ENCODE measurements at places on chromosomes 7 and 10.

GRCh38 chr10:31081937-31082840 lies 50.5 kb upstream of the ZNF438 start:
- DNase-seq = no peak

DNA sequence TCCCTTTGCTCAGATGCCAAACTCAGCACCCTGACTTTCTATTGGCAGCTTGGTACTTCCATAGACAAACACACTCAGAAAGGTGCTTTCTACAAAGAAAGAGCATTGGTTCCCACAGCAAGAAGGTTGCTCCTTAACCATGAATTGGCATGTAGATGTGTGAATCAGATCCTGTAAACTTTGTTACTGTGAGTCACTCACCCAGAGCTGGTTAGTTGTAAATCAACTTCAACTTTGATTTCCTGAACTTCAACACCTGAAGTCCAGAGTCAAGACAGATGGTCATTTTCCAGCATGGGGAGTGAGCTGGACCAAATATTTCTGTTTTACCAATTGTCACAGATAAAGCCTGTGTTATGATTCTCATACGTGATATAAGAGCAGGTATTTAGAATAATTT lies 797.2 kb downstream of the TNS3 start:
- DNase-seq = peak; percentile 79

DNA sequence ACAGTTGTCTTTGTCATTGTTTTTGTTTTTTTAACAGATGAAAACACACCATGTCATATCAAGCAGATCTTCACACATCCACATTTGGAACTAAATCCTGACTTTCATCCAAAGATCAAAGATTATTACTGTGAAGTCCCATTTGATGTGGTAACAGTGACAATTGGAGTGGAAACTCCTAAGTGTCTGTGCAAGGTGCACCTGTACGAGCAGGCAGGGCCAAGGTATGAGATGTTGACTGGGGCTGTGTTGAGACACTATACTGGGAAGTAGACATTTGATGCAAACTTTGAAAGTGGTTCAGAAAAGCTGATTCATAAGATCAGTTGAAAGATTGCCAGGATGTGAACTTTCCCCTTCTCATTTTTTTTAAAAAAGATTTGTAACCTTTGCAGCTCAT lies 152.3 kb downstream of the CPED1 start:
- DNase-seq = no peak

- DNase-seq = peak; percentile 95
Observed at GRCh38 chr10:72243822-72244437, 27.9 kb upstream of the ASCC1 start.

DNA sequence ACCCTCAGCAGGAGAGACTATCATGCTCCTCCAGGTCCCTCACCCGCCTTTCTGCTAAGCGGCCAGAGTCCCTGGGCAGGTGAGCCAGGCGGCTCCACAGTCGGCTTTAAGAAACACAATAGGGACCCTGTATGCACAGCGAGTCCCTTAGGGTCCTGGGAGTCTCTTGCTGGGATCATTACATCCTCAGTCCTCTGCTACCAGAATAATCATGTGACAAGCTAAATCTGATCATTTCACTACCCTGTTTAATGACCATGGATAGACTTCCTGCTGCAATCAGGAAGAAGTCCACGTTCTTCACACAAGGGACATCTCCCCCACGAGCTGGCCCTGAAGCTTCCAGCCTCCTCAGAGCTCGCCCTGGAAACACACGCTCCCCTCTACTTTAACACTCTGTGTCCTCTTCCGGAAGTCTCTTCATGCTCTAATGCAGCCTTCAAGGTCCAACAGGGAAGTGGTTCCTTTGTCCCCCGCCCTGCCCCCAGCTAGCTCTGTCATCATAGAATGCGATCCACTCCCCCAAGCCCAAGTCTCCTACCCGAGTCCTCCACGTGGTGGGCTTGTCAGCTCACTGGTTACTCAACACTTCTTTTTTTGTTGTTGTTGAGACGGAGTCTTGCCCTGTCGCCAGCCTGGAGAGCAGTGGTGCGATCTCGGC lies 101.5 kb downstream of the RNF216 start:
- no peak for DNase-seq

- no peak for DNase-seq
Observed at GRCh38 chr7:153698046-153698445, 354.2 kb upstream of the DPP6 start.

DNA sequence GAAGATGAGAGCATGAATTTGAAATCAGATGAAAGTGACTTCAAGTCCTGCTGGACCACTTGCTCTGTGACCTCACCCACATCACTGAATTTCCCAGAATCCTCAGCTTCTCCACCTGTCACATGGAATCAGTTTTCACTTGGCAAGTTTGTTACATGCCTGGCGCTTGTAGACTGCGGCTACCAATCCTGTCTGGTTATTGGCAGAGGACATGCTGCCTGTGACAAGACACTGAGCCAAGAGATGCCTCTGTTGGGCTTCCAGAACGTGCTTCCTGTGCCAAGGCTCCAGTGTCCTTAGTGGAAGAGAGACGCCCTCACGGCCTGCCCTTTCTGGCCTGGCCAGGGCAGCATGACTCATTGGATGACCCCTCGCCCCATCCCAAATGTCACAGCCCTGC lies 4.4 kb upstream of the MYL10 start:
- no peak for DNase-seq

DNA sequence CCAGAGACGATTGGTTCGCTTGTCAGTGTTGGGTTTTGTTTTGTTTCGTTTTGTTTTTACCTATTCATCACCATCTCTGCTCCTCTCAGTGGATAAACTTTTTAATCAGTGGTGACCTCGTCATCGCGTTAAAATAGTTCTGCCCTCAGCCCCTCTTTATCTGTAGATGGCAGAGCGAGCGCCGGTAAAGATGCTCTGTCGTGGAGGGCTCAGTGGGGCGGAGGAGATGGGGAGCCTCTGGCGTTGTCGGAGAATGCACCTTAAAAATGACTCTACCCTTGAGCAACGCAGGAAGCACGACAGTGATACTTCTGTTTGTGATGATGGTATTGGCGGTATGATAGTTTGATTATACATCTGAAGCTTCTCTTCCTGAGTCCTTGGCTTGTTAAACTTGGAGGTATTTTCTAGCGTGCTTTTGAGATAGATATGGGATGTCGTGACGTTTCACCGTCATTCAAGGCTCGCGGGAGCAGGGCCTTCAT lies 554 bp downstream of the CSGALNACT2 start:
- no peak for DNase-seq

DNA sequence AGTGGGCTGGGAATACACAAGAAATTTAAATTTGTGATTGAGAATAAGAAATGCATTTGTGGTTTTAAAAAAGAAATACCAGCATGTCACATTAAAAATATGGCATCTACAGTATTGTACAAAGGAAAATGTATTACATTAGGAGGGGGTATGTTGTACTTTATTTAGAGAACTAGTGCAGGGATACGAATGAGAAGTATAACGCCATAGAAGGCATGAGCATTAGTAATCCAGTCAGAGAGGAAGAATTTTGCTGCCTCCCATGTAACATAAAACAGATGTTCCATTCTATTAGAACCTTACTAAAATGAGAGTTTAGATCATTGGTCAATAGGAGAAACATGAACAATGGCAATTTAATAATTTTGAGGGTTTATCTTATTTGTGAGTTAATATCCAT lies 182.2 kb downstream of the ADK start:
- DNase-seq = peak; percentile 41

- DNase-seq = peak; percentile 96
Observed at GRCh38 chr10:103273041-103273441, 3.9 kb upstream of the INA start.

DNA sequence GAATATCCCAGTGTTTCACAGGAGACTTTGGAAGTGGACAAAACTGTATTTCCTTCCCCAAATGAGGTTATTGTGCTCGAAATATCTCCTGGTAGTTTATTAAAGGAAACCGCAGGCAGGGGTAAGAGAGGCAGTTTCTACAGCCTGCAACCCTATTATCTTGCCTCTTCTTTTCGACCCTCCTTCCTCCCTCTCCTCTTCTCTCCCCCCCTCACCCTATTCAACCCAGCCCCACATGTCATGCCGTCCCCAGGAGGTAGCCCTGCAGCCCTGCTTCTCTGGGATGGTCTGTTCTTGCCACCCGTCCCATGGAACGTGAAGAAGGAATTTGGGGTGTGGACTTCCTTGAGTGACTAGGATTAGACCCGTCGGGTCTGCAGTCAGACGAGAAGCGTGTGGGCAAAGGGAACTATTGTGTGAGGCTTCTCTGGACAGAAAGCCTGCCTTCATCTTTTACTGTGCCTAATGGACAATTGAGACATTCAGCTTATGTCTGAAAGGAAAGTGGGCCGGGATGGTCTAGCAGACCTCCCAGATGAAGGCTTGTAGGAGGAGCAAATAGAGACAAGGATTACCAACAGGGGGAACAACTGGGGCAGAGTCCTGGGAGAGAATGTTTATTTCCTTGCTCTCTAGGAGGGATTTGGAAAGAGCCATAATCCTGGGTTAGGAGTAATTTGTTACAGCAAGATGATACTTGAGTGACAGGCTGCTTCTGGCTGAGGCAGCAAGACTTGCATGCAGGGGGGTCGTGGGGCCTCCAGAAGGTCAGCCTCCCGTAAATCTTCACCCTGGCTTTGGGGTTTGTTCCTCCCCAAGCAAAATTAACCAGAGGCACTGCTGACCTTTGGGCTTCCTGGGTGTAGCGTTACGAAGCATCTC lies 77.8 kb downstream of the TCF7L2 start:
- DNase-seq = no peak

- no peak for DNase-seq
Observed at GRCh38 chr7:73901231-73901822, 40.4 kb downstream of the TMEM270 start.

DNA sequence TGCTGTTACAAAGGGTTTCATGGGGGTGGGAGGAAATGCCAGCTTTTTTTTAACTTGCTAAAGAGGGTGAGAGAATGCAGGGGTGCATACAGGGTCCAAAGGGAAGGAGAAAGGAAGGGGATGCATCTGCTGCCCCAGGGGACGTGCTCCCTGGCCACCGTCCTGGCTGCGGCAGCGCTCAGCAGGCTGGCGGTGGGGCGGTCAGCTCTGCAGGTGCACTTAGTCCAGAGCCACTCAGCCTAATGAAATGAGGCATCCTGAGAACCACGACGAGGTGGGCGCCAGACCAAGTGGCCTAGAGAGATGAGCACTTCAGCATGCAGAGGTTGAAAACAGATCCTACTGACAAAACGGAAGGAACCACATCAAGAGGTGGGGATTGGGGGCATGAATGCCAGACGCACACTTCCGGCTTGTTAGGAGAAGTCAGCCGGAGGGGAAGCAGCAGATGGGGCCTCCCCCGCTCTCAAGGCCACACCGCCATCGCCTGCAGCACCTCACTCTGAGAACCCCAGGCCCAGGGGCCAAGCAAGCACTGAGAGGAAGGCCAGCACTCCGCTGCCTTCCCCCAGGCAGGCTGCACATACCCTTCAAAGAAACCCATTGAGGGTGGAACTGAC lies 94.5 kb downstream of the MAD1L1 start:
- no peak for DNase-seq

DNA sequence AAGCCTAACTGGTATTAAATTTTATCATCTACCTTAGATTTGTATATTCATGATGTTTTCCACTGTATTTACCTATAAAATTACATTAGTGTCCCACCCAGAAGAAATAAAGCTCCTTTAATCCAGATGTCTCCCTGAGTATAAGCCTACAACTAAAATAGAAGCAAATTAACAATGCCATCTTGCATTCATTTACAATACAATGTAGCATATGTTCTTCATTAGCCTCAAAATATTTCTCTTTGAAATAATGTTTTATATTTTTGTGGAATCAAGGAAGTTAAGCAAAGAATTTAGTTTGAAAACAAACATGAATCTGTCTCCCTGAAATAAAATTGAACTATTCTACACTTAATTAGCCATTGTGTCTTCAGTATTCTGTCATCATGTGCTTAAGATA lies 112.3 kb downstream of the CACNA2D1 start:
- DNase-seq = no peak

DNA sequence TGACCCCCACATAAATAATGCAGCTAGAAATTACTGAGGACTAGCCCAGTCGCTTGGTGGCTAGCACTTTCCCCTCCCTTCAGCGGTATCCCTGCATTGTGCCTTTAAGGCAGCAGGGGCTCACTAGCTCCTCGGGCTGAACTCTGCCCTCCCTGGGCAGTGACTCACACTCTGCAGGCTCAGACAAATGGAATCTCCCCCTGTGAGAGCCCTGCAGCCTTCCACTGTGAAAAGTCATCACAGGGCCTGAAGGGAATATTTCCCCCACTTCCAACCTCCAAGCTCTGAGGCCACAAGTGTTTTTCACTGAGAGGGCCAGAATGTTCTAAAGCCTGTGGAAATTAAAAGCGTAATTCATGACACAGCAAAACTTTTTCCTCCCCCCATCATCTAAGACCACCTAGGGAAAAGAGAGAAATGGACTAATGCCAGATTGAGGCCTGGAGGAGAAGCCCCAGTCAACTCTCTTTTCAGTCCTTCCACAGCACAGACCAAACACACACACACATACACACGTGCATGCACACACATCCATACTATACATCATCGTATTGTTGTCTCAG lies 93.6 kb upstream of the COL1A2 start:
- peak; percentile 98 for DNase-seq

DNA sequence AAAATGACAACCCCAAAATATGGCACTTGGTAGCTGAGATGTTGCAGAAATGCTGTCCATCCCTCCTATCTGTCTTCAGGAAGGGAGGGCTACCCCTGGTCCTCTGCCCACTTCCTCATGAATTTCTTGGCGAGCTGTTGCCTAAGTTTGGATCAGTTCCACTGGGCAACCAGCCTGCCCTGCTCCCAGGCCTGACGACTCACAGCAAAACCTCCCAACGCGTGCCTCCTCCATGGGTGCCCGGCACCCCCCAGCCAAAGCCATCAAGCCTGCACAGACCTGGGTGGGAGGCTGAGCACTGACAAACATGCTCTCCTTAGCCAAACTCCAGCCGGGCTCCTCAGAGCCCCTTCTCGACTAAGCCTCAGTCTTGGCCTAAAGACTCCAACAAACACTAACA lies 8.9 kb downstream of the VSTM4 start:
- no peak for DNase-seq

- peak; percentile 84 for DNase-seq
Observed at GRCh38 chr7:76296743-76297740, 5.4 kb upstream of the HSPB1 start.

- DNase-seq = no peak
Observed at GRCh38 chr10:50470345-50470744, 153.4 kb downstream of the SGMS1 start.
